NCI-H1105 treated with DMSO at 0.1 percent for 48 hours (cell line): ENCODE measurements at places on chromosomes 13 and 19.
A peak's percentile ranks its signal among the peaks of the same experiment; 100 is the strongest.

DNA sequence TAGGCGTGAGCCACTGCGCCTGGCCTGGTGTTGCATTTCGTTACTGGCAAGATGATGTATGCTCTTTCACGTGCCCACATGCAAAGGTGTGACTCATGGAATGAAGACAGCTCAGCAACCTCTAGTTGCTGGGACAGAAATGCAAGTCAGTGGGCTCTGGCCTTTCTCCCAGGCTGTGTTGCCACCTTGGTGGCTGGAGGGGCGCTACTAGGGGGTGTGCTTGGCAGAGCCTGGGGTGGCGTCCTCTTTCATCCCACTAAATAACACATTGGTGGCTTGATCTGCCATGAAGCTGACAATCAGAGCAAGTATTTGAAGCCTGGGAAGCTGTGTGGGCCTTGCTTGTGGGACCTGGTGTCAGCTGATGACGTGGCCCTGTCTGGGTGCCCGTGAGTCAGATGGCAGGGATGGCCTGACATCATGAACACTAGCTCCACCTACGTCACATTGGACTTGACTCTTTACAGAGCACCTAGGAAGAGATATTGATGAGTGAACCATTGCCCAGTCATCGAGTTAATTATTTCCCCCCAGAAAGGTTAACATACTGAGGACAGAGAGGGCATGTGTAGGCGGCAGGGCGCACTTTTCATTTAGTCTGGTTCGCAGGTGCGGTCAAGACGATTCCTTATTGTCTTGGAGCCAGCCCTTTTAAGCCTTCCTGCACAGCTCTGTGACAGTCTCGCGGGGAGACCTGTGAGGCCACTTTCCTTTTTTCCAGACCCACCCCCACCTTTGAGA, 154.2 kb downstream of the TM9SF2 start:
- no peak for DNase-seq

DNA sequence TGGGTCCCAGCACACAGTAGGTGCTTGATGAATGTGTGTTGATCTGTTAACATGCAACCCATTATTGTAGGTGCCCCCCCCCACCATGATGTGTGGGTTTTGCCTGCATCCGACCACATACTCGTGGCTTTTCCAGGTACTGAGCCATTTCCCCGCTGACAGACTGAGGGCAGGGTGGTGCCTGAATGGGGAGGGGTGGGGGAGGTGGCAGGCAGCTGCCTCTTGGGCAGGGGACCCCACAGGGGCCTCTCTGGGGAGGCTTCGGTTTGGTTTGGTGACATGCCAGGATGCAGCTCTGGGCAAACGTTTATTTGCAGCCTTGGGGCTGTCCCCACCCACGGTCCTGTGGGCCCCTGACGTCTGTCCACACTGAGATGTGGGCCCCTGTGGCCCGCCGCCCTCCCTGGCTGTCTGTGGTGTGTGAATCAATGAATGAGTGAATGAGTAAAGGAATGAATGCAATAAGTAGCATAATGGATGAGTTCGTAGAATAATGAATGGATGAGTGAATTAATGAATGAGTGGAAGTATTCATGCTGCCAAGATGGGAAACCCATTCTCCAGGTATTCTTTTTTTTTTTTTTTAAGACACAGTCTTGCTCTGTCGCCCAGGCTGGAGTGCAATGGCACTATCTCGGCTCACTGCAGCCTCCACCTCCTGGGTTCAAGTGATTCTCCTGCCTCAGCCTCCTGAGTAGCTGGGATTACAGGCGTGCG, 9.0 kb upstream of the JUND start:
- DNase-seq, result no peak

DNA sequence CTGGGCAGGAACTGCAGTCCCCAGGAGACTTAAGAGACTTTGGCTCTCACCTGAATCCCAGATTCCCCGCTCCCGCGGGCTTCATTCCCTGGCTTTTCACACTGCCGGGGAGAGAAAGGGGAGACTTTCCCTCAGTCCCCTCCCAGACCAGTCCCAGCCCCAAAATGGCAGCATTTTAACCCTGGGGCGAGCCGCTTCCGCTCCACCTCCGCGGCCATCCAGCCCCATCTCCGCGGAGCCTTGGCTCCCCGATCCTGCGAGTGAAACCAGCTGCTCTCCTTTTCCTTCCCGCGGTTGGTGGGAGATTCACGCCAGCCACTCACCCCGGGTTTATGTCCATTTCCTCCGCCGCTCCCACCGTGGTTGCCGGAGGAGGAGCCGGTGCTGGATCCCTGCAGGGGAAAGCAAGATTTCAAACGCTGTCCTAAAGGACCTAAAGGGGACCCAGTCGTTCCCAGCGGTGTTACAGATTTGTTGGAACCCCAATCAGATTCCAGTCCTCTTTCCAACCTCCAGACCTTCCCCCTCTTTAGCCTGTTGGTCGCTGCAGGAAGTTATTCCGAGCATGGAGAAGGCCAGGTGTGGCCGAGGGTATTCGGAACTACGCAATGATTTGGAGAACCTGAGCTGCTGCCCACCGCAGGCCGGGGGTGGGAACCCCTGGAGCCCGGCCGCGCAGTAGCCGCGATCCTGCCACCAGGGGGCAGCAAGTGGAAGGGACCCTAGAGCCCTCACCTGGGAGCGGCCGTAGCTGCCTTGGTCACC, 3.4 kb downstream of the DMKN start:
- DNase-seq, result peak; percentile 81

- DNase-seq, result no peak
Observed at GRCh38 chr13:99577934-99578917, 77.0 kb downstream of the TM9SF2 start.
